H9 (cell line): ENCODE measurements at places on chromosomes 5 and 9. TPM values are rescaled to one million over a fixed set of nuclear protein-coding genes. Genes with fewer than 3 reads are reported as not detected.
A peak's percentile ranks its signal among the peaks of the same experiment; 100 is the strongest.

Gene IL17B
- not detected in 2 replicates for total RNA-seq

Gene MEGF10
- 36.5 and 38.5 TPM in 2 replicates for total RNA-seq

Gene RMRP
- 18,417 and 20,652 TPM in 2 replicates for total RNA-seq

Gene MELK
- total RNA-seq, result 40.1 and 43.6 TPM in 2 replicates

Gene PNPLA7
- 1.6 and 1.8 TPM in 2 replicates for total RNA-seq

Gene ROR2
- 2.7 TPM in 2 replicates for total RNA-seq

Gene LCN2
- not detected in 2 replicates for total RNA-seq

Gene LTC4S
- 3.7 and 4.5 TPM in 2 replicates for total RNA-seq

Gene CYLC2
- not detected in 2 replicates for total RNA-seq

Gene LPAR1
- total RNA-seq, result 0.99 and 1.3 TPM in 2 replicates

Gene PCDHGA4
- total RNA-seq, result 2.3 and 2.6 TPM in 2 replicates

Gene ANKRD55
- not detected in 2 replicates for total RNA-seq

Gene CDKN2B
- total RNA-seq, result 0.13 and 0.48 TPM in 2 replicates

- no peak for DNase-seq
- H3K36me3 ChIP-seq, result no peaks in the 10 kb centered on the region
- peaks cover 2% of the 10 kb centered on the region; the same call in 1 of the 2 replicates for H3K4me1 ChIP-seq
Observed at GRCh38 chr9:97811533-97812246, 41.3 kb upstream of the FOXE1 start.

GRCh38 chr9:92564982-92565381 is 29.2 kb upstream of the ECM2 start:
- DNase-seq, result no peak
- no peaks in the 10 kb centered on the region for H3K27me3 ChIP-seq
- no peaks in the 10 kb centered on the region for H3K36me3 ChIP-seq
- no peaks in the 10 kb centered on the region for H3K4me1 ChIP-seq
- H3K27ac ChIP-seq, result no peak overlapping the region

DNA sequence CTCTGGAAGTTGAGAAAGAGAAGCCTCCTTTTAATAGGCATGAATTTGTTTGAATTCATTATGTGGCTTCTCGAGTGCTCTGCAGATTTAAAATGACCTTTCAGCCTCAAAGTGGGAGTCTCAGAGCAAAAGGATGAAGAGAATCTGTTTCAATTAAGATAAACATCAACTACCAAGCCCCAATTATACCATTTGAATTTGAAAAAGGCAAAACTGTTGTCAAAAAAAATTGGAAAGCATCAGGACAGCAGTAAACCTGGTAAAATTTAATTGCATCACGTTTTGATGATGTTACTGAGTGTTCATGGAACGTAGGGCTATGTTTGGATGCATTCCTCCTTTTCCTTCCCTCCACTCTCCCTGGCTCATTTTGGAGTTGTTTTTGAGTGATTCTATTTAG is 637.2 kb downstream of the PDE4D start:
- H3K27me3 ChIP-seq, result no peaks in the 10 kb centered on the region
- H3K4me1 ChIP-seq, result no peaks in the 10 kb centered on the region
- H3K36me3 ChIP-seq, result no peaks in the 10 kb centered on the region
- no peak for DNase-seq
- H3K27ac ChIP-seq, result no peak overlapping the region

GRCh38 chr5:93821891-93822415 is 80.6 kb upstream of the POU5F2 start:
- H3K36me3 ChIP-seq, result peaks cover 9% of the 10 kb centered on the region; the same call in 1 of the 2 replicates
- DNase-seq, result no peak
- no peak overlapping the region for H3K27ac ChIP-seq
- H3K27me3 ChIP-seq, result no peaks in the 10 kb centered on the region
- no peaks in the 10 kb centered on the region for H3K4me1 ChIP-seq
- no peak overlapping the region for H3K4me3 ChIP-seq

- H3K4me1 ChIP-seq, result no peaks in the 10 kb centered on the region
- H3K36me3 ChIP-seq, result no peaks in the 10 kb centered on the region
- H3K27me3 ChIP-seq, result no peaks in the 10 kb centered on the region
- DNase-seq, result no peak
- H3K4me3 ChIP-seq, result no peak overlapping the region
- H3K27ac ChIP-seq, result no peak overlapping the region
Observed at GRCh38 chr9:110298043-110298605, 39.5 kb downstream of the TXNDC8 start.

GRCh38 chr5:109028608-109029299 is 281.1 kb downstream of the FER start:
- H3K27ac ChIP-seq, result no peak overlapping the region
- DNase-seq, result no peak
- H3K4me3 ChIP-seq, result no peak overlapping the region
- no peaks in the 10 kb centered on the region for H3K4me1 ChIP-seq
- H3K36me3 ChIP-seq, result peaks cover 3% of the 10 kb centered on the region; the same call in 1 of the 3 replicates

DNA sequence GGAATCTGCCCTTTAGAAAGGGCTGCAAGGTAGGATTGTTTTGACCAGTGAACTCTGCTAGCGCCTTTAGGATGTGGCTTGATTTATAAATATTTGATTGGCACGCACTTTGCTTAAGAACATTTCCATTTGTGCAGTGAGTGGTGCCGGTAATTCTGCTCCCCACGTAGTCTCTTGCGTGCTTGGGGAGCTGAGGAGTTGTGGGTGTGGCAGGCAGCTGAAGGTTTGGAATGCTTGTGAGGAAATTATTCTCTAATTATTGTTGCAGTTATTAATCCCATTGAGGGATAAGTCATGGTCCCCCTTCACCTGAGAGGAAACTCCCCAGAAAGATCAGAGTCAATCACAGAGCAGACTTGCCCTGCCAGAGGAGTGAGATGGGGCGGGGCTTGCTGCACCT is 76.7 kb downstream of the FGF1 start:
- H3K4me1 ChIP-seq, result no peaks in the 10 kb centered on the region
- H3K36me3 ChIP-seq, result no peaks in the 10 kb centered on the region
- no peak for DNase-seq
- H3K27me3 ChIP-seq, result no peaks in the 10 kb centered on the region
- H3K27ac ChIP-seq, result no peak overlapping the region
- no peak overlapping the region for H3K4me3 ChIP-seq

GRCh38 chr5:54761213-54761701 is 224.1 kb downstream of the ESM1 start:
- H3K4me1 ChIP-seq, result no peaks in the 10 kb centered on the region
- no peaks in the 10 kb centered on the region for H3K36me3 ChIP-seq

GRCh38 chr9:20580673-20581072 is 41.6 kb downstream of the MLLT3 start:
- H3K4me1 ChIP-seq, result no peaks in the 10 kb centered on the region
- no peak for DNase-seq
- H3K27me3 ChIP-seq, result no peaks in the 10 kb centered on the region
- H3K36me3 ChIP-seq, result no peaks in the 10 kb centered on the region
- H3K27ac ChIP-seq, result no peak overlapping the region

GRCh38 chr5:125501396-125501795 is 755.0 kb upstream of the ZNF608 start:
- H3K4me1 ChIP-seq, result peaks cover 2% of the 10 kb centered on the region; the same call in 1 of the 2 replicates
- H3K27me3 ChIP-seq, result no peaks in the 10 kb centered on the region
- DNase-seq, result no peak
- no peaks in the 10 kb centered on the region for H3K36me3 ChIP-seq
- no peak overlapping the region for H3K4me3 ChIP-seq

DNA sequence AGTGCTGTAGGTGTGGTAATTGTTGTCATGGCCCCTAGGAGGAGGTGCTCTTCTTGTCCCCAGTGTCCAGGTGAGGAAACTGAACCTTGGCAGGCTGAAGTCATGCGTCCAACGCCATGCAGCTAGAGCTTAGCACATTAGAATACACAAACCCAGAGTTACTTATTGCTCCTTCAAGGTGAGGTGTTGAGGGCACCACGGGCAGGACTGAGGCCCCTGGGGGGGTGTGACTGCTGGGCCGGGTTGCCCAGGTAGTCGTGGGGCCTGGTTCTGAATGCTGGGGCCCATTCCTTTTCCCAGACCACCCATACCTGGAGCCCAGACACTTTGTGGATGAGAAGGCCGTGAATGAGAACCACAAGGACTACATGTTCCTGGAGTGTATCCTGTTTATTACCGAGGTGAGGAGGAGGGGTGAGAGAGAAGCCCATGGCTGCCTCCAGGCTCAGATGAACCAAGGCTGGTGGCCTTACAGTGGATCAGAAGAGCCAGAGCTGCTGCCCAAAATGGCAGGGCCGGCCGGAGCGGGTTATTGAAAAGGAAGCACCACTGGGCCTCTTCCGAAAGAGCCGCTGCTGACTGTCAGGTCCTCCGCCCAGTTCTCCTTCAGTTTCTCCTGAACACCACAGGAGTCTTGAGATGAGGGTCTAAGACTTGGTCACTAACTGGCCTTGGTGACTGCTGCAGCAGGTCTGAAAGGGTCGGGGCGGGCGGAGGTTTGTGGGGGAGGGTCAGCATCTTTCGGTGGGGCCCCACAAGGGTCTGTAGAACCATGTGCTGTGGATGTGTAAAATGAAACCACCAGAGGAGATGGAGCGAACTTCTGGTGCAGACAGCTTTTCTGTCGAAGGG is 26.3 kb downstream of the PTPA start:
- H3K27me3 ChIP-seq, result no peaks in the 10 kb centered on the region
- H3K4me1 ChIP-seq, result peaks cover 6% of the 10 kb centered on the region; the same call in 1 of the 2 replicates
- no peak for DNase-seq

GRCh38 chr5:173547579-173547978 is 68.9 kb downstream of the BOD1 start:
- no peaks in the 10 kb centered on the region for H3K36me3 ChIP-seq
- DNase-seq, result no peak
- no peak overlapping the region for H3K27ac ChIP-seq
- H3K27me3 ChIP-seq, result no peaks in the 10 kb centered on the region

- no peak overlapping the region for H3K27ac ChIP-seq
- H3K4me1 ChIP-seq, result no peaks in the 10 kb centered on the region
- DNase-seq, result peak; percentile 65
- H3K36me3 ChIP-seq, result peaks cover 18% of the 10 kb centered on the region
- no peak overlapping the region for H3K4me3 ChIP-seq
Observed at GRCh38 chr5:88172847-88173758, 95.5 kb downstream of the TMEM161B start.

GRCh38 chr5:11878814-11879213 is 25.4 kb downstream of the CTNND2 start:
- no peaks in the 10 kb centered on the region for H3K4me1 ChIP-seq
- no peaks in the 10 kb centered on the region for H3K27me3 ChIP-seq
- no peak for DNase-seq
- H3K27ac ChIP-seq, result no peak overlapping the region
- no peak overlapping the region for H3K4me3 ChIP-seq

DNA sequence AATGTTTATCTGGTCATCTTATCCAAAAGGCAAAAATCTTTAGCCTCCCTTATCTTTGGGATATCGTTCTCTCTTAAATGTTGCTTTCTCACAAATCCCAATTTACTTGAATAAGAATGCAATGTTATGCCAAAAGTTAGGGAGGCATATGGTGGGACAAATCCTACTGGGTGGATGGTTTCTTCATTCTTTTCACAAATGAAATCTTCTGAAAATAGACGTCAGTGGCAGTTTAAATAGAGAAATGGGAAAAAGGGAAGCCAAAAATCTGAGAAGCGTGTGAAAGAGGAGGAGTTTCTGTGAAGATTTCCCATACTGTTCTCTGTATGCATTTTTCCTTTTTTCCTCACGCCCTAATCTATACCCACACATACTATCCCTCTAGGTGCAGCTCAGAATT is 2.5 kb upstream of the PCDHAC1 start:
- no peak for DNase-seq
- H3K4me3 ChIP-seq, result no peak overlapping the region
- H3K27ac ChIP-seq, result no peak overlapping the region
- H3K27me3 ChIP-seq, result no peaks in the 10 kb centered on the region; the same call in 1 of the 2 replicates
- H3K36me3 ChIP-seq, result no peaks in the 10 kb centered on the region

DNA sequence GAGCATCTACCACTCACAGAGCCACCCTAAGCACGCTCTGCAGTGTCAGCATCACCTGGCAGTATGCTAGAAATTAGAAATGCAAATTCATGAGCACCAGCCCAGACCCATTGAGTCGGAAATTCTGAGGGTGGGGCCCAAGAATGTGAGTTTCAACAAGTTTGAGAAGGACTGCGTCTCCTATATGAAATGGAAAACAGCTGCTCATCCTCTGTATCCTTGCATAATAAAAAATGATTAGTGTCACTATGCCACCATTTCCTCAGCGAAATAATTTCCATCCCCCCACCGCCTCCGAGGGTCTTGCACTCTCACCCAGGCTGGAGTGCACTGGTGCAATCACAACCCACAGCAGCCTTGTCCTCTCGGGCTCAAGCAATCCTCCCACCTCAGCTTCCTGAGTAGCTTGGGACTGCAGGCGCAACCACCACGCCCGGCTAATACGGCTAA is 1.3 kb upstream of the IQGAP2 start:
- H3K4me3 ChIP-seq, result peak overlapping the region; percentile 96
- no peaks in the 10 kb centered on the region; the same call in 1 of the 2 replicates for H3K36me3 ChIP-seq
- H3K27ac ChIP-seq, result no peak overlapping the region
- H3K4me1 ChIP-seq, result peaks cover 11% of the 10 kb centered on the region; the same call in 1 of the 2 replicates

DNA sequence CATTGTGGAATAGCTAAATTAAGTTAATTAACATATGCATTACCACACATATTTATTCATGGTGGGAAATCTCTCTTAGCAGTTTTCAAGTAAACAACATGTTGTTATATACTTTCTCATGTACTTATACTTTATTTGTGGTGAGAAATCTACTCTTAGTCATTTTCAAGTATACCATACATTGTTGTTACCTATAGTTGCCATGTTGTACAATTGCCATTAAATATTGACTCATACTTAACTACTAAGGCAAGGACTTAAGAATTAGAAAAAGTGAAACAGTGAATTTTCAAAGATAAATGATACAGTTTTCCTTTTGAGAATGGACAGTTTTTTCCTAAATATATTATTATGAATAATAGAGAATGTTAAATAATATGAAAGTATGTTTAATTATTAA is 27.7 kb downstream of the UGCG start:
- H3K27me3 ChIP-seq, result no peaks in the 10 kb centered on the region
- peaks cover 25% of the 10 kb centered on the region for H3K36me3 ChIP-seq
- no peak for DNase-seq
- H3K4me3 ChIP-seq, result no peak overlapping the region
